Heart left ventricle (tissue), 16 donors: ENCODE measurements at places on chromosomes 1 and 21. TPM values are rescaled to one million over a fixed set of nuclear protein-coding genes. Genes with fewer than 3 reads are reported as not detected.

ERICH3 gene
- not detected for total RNA-seq

DNA sequence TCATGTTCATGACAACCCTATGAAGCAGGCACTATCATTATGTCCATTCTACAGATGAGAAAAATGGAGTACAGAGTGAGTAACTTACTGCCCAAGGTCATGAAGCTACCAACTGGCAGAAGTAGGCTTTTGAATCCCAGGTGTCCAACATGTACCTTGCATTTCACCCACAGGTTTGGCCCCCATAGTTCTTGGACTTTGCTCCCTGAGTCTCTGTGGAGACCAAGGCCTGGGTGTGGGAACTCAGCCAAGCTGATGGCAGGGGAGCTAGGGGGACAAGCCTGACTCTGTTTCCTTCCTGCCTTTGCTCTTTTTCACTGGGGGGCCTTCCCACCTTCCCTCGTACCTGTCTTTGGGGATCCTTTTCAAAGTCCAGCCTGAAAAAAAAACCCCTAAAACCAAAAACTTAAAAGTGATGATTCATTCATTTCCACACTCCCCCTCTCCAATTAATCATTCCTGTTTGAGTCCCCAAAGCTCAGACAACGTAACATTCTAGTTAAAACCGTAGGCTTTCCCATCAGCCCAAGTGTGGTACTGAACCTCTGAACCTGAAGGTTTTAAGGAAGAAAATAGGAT is 8.5 kb upstream of the TTC22 start:
- no peak for DNase-seq

SYT14 gene
- not detected for total RNA-seq

PRKAA2 gene
- total RNA-seq: 163 TPM

DNA sequence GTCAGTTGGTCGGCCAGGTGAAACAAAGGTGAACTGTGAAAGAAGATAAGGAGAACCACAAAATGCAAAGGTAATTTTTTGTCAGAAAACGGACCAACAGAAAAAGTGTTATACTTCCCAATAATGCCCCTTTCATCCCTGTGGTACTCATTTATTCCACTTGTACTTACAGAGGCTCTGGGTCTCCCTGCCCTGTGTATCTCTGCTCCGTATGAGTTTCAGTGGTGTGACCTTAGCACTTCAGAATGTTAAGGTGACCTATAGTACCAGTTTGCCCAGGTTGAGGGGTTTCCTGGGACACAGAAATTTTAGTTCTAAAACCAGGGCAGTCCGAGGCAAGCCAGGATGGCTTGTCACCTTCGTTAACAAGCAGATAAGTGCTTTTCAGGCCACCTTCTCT is 254.8 kb downstream of the OLFM3 start:
- DNase-seq: no peak

DNA sequence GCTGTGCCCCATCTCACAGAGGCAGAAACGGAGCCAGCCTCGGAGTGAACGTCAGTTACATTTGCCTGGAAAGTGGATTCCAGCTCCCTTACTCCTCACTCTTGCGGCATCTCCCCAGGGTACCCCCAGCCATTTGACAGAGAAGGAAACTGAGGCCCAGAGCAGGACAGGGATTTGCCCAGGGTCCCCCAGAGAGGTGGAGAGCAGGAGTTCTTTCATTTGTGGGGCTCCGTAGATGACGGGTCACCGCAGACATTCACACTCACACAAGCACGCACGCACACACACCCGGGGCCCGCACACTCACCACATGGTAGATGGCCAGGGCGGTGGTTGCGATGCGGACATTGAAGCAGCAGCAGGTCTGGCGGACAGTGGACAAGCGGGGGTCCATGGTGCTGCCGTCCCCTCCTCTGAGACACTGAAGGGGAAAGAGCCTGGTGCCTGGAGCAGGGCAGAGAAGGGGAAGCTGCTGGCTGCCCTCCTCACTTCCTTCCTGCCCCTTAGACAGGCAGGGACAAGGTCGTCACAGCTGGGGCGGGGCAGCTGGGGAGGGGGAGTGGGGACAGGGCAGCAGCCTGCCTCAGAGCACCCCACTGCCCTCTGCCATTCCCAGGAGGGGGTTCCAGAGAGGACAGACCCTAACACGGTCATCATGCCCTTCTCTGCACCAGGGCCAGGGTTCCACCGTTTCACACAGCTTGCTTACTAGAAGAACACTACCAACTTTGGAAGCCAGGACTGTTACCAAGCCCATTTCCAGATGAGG is at the start of gene LAPTM5:
TSS of gene LAPTM5 (minus strand) at position 423 of the 769 bp plus-strand sequence. CDS start at position 394, 29 bp downstream.
- DNase-seq: peak; percentile 73
